ENCODE measurements at places on chromosomes 13 and 19.
A peak's percentile ranks its signal among the peaks of the same experiment; 100 is the strongest.

GRCh38 chr13:71912524-71912923 is 45.5 kb upstream of the DACH1 start:
- DNase-seq, result no peak

DNA sequence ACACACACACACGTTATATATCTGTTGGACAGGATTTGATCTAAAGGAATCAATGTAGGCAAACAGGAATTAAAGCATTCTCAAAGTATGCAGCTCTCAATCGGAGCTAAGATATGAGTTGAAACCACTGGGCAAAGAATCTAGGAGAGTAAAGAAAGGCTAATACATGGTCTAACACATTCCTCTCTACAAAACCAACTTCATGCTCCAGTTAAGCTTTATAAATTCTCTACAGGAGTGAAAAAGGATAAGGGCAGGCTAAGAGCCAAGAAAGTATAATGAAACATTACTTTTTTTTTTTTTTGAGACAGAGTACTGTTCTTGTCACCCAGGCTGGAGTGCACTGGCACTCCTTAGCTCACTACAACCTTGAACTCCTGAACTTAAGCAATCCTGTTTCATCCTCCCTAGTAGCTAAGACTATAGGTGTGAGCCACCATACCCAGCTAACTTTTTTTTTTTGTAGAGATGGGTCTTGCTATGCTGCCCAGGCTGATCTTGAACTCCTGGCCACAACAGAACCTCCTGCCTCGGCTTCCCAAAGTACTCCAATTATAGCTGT is 10.6 kb downstream of the FBXL3 start:
- DNase-seq, result no peak

- DNase-seq, result no peak
Observed at GRCh38 chr13:42487221-42487620, 86.7 kb upstream of the TNFSF11 start.

DNA sequence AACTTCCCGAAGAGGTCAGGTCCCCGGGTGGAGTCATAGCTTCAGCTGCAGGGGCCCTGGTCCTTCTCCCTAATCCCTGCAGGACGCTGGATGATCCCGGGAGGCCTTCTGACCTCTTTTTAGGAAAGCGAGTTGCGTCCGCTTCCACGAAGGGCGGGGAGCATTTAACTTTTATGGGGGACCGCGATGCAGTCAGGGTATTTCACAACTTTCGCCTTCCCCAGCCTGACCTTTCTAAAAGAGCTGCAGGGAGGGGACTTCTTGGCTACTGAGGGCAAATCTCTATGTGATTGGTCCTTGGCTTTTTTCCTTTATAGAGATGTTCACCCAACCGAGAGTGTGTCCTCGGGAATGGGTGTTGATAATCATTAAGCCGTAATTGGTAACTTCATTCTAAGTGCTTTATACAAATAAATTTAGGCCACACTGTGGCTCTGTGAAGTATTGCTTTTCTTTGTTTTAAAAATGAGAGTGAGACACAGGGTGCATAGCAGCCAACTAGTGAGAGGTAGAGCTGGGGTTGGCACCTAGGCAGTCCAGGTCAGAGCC is 778 bp downstream of the ZNF230 start:
- peak; percentile 23 for DNase-seq

- DNase-seq, result peak; percentile 26
Observed at GRCh38 chr19:20247016-20247683, 80.1 kb downstream of the ZNF486 start.

- peak; percentile 81 for DNase-seq
Observed at GRCh38 chr19:16368385-16369305, 44.0 kb downstream of the KLF2 start.

- DNase-seq, result no peak
Observed at GRCh38 chr19:40758491-40758890, 7.5 kb downstream of the SNRPA start.

DNA sequence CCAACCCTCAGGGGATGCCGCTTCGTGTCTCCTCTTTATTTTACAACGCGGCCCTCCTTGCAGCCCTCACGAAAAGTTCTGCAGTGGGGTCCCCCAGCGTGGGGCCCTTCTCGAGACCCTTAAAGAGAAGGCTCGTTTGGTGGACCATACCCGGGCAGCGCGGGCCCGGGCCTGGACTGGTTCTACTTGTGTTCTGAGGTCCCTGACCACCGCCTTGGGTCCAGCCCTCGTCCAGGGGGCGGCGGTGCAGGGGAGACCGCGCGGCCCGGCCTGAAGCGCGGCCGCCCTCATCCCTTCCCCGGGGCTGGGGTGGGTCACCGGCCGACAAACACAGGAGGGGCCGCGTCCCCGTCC is 400 bp upstream of the SERP2 start:
- no peak for DNase-seq

DNA sequence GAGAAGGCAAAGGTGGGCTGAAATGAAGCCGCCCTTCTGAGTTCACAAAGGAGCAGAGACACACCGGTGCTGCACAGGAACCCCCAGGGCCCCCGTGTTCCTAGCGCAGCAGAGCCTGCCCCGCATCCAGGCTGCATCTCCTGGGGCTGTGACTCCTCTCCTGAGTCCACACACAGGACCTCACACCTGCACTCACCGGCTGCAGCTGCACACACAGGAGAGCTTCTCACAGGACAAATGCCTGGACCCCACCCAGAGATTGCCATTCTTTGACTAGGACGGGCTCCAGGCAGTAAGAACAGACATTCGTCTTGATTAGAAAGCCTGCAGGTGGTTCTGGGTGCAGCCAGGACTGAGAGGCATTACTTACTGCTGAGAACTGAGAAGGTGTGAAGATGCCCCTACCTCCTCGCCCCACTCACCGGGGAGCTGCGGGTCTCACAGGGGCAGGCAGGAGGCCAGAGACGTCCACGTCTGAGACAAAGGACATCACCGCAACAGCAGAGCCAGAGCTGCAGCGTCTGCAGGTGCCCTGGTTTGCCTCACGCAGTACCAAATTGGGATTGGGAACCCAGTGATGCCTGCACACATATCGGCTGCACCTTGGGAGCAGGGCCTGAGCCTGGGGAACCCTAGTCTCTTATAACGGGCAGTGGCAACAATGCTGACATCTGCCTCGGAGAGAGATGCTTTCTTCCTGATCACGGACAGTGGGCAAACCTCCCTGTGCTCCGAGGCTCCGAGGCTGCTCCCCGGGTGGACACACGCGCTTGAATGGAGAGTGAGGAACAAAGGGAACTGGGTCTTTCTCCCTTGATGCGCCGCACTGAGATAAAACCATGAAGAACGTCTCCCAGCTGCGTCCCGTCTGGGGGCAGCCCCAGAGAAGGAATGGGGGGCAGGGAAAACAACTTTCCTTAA is 50.4 kb downstream of the RASA3 start:
- DNase-seq, result no peak

DNA sequence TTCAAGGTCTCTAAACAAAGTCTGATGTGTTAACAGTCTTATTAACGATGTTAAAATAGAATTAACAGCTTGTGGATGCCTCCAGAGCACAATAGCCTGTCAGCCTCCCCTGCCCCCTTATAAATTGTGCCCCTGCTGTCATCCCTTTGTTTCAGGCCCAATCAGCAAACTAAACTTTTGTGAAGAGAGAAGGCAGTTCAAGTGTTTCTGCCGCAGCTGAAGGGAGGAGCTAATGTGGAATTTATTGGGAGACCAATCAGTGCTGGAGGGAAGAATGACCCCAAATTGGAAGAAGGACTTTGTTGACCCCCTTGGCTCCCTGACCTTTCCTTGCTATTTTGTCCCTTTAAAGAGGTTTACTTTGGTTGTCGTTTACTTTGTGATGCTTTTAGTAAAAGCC is 160.5 kb downstream of the TM9SF2 start:
- DNase-seq, result no peak

DNA sequence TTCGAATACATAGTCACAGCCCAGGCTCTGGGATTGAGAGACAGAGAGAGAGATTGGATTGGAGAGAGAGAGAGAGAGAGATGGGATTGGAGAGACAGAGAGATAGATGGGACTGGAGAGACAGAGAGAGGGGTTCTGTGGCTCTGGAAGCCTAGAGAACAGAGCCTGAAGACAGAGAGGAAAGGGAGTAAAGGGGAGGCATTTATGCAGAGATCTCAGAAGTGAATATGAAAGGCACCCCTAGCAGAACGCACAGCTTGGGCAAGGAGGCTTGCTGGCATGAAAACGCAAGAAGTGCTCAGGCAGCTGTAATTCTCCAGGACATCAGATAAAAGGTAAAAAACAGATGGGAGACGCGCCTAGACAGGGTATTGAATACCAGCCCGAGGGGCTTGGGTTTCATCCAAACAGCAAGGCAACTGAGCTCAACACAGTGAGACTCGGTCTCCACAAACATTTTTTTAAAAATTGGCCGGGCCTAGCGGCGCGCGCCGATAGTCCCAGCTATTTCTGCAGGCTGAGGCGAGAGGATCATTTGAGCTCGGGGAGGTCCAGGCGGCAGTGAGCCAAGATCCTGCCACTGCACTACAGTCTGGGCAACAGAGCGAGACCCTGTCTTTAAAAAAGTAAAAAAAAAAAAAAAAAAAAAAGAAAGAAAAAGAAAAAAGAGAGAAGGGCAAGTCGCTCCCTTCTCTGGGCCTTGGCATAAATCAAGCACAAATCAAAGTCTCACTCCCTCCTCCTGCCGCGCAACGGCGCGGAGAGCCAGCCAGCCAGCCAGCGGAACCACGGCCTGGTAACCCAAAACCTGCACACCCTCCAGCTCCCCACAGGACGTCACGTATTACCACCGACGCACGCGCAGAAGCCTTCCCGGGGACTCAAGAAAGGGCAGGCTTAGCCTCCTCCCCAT is 774 bp upstream of the PPP2R1A start:
- no peak for DNase-seq

DNA sequence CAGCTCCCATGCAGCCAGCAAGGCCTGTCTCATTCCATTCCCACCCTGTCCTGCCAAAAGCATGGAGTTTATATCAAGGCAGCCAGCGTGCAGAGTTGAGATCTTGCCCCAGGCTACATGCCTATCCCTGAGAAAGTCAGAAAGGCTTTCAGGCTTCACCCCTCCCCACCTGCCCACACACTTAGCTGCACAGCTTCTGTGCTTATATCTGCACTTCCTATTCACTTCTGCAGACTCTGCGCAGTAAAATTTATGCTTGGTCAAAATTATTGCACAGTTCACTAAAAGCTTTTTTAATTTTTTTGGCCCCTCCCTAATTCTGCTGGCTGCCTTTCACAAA is 12.5 kb upstream of the ZNF675 start:
- DNase-seq, result no peak

- peak; percentile 59 for DNase-seq
Observed at GRCh38 chr13:114019367-114019766, 45.5 kb upstream of the C13orf46 start.
